Stimulated activated naive CD8-positive, alpha-beta T cell treated with anti-CD3 and anti-CD28 coated beads, Interleukin-15, amount 100 ng/mL, for 72 hours (primary cell): ENCODE measurements at places on chromosomes 16 and 17.

- DNase-seq: peak; percentile 43
These were observed 491 bp downstream of the TRAP1 start for GRCh38 chr16:3716831-3717234.

DNA sequence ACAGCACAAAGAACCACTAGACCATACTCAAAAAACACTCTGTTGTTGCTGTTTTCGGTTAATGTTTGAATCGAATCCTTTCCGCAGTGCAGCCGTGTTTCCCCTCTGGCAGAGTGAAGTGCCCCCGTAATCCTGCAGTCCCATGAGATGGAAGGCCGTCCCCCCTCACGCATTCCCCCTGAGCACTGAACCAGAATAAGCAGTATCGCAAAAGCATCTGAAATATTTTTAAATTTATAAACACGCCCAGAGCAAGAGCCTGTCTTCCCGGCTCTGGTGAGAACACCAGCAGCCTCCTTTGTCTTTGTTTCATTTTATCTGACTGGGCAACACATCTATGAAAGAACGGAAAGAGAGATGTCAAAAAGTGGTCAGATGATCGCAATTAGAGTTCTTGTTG lies 121.0 kb upstream of the ADAMTS18 start:
- no peak for DNase-seq

- no peak for DNase-seq
These were observed 34.4 kb downstream of the CMIP start for GRCh38 chr16:81478876-81479511.

- DNase-seq: no peak
These were observed 35.9 kb upstream of the ACSM2B start for GRCh38 chr16:20611975-20612481.

GRCh38 chr17:66378296-66378695 lies 75.9 kb downstream of the PRKCA start:
- no peak for DNase-seq

DNA sequence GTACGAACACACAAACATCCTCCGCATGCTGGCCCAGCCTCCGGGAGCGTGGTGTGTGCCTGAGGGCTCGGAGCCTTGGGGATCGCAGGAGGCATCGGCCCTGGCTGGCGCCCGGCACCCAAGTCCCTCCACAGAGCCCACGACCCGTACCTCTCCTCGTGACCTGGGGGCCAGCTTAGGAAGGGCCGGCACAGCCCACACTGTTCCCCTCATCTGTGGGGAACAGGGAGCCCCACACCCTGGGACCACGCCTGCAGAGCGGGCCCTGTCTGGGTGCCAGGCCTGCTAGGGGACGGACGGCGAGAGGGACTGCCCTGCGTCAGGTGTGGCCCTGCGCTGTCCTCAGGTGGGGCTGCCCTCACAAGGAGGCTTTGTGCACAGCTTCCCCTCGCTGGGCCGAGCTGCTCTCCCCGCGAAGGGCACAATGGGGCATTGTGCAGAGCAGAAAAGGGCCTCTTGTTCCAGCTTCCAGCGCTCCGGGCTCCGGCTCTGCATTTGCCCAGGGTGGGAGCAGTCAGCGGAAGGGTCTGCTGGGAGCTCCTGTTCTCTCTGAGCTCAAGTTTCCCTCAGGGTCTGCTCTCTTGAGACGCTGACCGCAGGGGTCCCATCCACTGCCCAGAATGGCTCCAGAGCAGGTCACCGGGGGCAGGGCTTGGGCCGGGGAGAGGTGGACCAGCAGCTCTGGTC lies 1.7 kb upstream of the LMF1 start:
- DNase-seq: no peak

- no peak for DNase-seq
These were observed 88.4 kb downstream of the PLXDC1 start for GRCh38 chr17:39062846-39063680.

DNA sequence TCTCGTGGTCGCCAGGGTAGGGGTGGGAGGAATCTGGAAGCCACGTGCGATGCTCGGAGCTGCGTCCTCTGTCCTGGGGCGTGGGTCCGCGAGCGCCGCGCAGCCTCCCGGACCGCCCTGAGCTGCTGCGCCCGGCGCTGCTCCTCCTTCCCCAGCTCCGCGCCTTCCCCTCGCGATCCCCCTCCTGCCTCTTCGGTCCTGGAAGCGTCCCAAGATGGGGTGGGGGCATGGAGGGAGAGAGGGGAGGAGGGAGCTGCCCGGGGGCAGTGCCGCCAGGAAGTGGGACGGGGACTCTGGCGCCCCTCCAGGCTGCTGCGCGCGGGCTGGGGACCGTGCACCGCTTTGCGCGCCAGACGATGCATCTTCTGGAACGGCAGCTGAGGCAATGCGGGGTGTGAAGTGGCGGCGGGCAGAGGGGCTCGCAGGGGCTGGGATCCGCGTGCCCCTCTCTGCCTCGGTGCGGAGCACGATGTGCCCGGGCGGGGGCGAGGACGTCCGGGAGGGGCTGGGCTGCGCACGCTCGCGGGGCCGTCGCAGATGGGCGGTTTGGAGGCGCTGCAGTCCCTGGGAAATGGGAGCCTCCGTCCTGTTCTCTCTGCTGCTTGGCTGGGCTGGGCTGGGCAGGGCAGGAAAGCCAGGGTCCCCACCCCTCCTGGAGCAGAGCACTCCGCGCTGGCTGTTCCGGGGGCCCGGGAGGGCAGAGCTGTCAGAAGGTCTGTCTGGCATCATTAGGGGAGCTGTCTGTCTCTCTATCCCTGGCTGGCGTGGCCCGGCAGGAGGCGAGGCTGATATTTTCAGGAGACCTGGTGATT lies 388.0 kb downstream of the SEC14L1 start:
- DNase-seq: peak; percentile 53

DNA sequence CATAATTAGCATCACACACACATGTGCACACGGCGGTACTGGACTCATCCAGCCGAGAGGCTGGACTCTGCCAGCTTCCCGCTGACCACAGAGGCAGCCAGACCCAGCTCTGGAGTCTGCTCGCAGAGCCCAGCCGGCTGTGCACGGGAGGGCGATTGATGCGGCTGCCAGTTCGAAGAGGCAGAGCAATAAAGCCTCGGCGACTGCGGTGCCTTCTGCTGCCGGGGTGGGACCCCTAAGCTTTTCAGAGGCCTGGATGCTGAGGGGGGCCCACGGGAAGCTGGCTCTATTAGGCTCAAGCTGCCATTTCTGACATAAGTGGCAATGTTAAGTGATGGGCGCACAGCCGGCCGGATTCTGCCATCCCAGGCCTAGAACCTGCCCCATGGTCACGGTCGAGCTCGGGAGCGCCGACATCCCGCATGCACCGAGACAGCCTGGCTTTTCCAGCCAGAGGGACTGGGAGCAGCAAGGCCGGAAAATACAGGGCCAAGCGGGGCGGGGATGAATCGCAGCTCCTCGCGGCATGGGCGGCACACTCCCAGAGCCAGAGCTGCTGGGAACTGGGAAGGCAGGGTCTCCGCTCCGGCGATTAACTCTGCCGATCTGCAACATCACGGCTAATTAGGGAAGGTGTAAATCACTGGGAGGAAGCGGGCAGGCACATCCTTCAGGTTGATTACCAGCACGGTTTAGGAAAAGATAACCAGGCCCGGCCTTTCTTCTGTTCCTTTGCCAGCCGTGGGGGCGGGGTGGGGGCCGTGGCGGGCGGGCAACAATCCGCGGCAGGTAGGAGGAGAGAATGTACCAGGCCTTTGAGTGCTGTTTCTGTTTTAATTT lies 57.7 kb downstream of the TBC1D16 start:
- DNase-seq: no peak

DNA sequence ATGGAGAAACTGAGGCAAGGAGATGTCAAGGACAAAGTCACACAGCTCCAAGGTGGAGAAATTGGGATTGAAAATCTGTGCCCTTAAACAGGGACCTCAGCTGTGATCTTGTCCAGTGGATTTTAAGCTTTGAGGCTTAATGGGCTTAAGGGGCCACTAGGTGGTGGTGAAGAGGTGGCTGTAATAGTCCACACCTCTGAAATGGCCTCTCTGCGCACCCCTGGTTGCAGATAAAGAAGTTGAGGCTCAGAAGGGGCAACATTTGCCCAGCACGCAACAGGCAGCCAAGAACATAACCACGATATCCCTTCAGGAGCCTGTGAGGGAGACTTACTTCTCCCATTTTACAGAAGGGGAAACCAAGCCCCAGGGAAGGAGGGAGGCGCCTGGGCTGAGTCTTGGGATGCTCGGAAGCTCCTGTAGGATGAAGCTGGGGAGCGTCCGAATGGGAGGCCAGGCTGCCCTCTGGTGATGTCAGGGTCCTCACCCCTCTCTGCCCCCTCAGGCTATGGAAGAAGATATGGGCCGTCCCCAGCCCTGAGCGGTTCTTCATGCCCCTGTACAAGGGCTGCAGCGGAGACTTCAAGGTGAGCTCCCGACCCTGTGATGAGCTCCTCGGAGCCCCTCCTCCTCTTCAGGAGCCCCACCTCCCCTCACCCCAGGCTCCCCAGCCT lies 43.7 kb downstream of the IL21R start:
- no peak for DNase-seq

- DNase-seq: no peak
These were observed 68.5 kb upstream of the RPL38 start for GRCh38 chr17:74134991-74135390.

- no peak for DNase-seq
These were observed 769.1 kb upstream of the CDH8 start for GRCh38 chr16:62805221-62805857.

- DNase-seq: no peak
These were observed 150.6 kb downstream of the MSI2 start for GRCh38 chr17:57406981-57407286.

- peak; percentile 21 for DNase-seq
These were observed 80.8 kb upstream of the RNU2-1 start for GRCh38 chr17:43314611-43315011.

DNA sequence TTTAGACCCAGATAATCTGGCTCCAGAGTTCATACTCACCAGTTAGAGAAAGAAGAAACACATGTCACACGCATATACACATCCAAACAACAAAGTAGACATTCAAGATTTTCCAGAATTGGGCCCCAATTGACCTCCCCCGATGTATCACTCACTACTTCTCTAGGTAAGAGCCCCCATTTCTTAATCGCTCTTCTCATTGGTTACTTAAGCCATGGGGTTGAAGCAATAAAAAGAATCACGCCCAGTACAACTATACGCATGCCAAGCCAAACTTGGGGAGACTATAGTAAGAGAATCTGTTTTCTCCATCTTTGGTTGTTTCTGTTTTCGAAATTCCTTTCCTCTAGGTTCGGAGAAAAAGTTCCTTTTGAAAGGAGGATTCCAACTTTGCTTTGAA lies 565 bp downstream of the DDX52 start:
- no peak for DNase-seq

- DNase-seq: no peak
These were observed 305.0 kb upstream of the MON1B start for GRCh38 chr16:76885776-76886537.

DNA sequence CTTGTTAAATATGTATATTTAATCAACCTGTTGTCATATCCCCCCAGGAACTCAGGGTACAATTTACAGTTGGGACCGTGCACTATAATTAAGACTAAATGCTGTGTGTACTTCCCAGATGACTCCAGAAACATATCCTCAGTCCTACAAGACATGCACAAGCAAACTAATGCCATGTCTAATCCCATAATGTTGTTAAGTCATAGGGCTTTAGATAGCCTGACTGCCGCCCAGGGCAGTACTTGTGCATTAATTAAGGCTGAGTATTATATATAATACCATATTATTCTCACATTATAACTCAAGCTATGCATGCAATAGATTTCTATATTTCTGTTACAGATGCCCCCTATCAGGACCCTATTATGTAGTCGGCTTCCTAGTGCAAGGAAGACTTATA lies 20.1 kb upstream of the CPHXL start:
- no peak for DNase-seq

GRCh38 chr16:80909720-80910119 lies 97.0 kb downstream of the CMC2 start:
- DNase-seq: no peak

DNA sequence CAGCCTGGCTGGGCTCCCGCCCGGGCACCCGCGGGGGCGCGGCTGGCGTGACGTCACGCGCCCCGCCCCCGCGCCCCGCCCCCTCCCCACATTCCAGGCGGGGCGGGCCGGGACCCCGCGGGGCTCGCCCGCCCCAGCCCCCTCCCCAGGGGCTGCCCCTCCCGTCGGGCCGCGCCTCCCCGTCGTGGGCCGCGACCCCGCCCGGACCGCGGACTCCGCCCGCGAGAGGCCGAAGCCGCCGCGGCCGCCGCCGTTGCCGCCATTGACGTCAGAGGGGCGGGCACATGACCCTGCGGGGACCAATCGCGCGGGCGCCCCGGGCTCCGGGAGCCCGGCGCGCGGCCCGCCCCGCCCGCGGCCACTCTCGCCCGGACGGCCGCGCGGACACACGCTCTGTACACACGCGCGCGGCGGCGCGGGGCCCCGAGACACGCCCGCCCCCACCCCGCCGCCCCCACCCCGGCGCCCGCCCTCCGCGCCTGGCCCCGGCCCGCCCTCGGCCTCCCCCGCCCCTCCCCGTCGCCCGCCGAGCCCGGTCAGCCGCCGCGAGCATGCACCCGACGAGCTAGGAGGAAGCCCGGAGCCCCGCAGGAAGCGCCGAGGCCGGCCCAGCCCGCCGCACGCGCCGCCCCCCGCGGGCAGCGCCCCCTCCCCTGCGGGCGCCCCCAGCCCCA lies at the start of gene CMIP:
Gene CMIP, plus strand, starts transcription at position 361 of the 674 bp plus-strand sequence.
- DNase-seq: peak; percentile 79

DNA sequence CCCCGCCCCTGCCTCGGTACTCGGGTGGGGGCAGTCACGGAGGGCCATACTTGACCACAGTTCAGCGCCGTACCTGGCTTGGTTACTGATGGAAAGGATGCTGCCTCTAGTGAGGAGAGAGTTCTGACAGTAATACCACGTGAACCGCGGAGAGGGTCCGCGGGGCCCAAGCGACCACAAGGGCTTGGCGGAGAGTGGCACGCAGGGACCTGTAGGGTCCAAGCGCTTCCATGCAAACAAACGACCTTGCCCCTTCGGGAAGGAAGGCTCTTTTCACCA lies 9.2 kb downstream of the KDM6B start:
- DNase-seq: peak; percentile 75

GRCh38 chr17:11487469-11487868 lies 110.8 kb upstream of the DNAH9 start:
- no peak for DNase-seq

DNA sequence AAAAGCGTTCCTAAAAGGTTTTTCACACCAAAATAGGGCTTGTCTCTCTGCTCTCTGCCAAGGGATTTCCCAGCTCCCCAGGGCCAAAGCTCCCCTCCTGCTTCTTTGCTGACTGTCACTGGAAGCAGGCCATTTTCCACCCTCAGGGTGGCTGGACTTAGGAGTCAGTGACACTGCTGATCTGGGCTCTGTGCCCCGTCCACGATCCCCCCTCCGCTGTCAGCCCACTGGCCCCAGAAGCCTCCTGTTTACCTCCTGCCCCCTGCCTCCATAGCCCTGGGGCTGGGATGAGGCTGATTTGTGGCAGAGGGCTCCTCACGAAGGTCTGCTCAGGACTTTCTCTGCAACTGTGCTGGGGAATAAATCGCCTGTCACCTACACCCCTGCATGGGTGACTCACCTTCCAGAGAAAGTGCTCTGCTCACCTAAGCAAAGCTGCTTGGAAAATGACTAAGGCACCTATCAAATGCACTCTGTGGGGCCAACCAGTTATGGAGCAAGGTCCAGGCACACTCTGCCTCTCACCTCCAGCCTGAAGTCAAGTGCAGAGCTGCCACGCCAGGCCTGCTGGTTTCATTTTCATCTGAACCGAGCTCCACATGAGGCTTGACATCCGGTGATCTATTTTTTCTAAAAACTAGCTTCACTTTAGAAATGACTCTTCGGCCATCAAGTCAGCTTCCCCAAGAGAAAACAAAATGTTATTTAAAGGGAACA lies 4.9 kb downstream of the MAP3K14 start:
- DNase-seq: peak; percentile 85
